CD4-positive, alpha-beta T cell treated with Interleukin-10 for 1 hour (primary cell): ENCODE measurements at places on chromosomes 12 and 14.

DNA sequence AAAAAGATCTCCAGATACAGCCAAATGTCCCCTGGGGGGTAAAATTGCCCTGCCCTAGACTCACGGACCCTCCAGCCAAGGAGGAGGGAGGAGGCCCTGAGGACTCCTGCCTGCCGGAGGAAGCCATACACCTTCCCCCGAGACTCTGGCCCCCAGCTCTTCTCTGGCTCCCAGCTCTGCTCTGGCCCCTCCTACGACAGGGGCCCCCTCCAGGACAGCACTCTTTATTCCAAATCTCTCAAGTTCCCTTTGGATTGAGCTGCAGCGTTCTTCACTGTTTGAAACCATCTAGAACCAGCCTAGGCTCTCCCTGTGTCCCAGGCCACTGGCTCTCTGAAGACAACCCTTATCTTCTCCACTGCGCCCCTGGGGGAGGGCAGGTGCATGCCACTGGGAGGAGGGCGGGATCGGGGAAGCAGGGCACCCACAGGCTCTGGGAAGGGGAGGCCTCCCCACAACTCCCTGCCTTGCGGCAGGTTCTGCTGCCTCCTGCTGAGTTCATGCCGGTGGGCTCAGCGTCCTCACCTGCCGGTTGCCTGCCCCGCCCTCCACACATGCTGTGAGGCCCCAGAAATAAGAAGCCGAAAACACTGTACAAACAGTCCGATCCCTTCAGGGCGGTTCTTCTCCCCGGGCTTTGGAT lies 112.7 kb downstream of the DICER1 start:
- no peak for DNase-seq

GRCh38 chr14:105203701-105204100 lies 22.6 kb upstream of the NUDT14 start:
- no peak for DNase-seq

GRCh38 chr12:131608740-131609690 lies 101.9 kb upstream of the SFSWAP start:
- DNase-seq: peak; percentile 74

GRCh38 chr14:24071836-24072430 lies 571 bp downstream of the CPNE6 start:
- DNase-seq: no peak

- no peak for DNase-seq
Observed at GRCh38 chr12:90653040-90653439, 301.9 kb downstream of the CCER1 start.

DNA sequence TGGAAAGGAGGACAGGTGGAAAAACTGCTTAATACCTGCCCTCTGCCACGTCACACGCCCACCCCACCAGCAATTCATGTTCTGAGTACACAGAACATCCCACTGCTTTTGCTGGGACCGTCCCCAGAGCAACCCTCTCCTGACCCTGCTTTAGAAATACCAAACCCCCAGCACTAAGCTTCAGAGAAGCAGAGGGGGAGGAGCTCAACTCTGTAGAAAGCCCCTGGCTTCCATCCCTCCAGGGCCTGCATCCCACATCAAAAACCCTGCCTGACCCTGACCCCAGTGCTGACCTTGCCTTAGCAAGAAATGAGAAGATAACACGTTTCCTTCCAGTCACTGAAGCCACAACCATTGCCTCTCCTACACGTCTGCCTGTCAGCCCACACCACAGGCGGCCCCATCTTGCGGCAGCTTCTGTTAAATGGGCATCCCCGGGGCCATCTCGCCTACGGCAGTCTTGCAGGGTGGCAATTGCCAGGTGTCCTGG lies 19.7 kb downstream of the VDR start:
- DNase-seq: peak; percentile 60

DNA sequence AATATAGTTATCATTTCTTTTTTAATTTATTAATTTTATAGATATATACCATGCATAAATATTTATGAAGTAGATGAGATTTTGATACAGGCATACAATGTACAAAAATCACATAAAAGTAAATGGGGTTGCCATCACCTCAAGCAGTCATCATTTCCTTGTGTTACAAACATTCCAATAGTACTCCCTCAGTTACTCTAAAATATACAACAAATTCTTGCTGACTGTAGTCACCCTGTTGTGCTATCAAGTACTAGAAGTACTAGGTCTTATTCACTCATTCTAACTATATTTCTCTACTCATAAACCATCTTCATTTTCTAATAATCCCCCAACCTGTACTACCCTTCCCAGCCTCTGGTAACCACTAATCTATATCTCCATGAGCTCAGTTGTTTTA lies 432.6 kb upstream of the SYT1 start:
- DNase-seq: no peak

DNA sequence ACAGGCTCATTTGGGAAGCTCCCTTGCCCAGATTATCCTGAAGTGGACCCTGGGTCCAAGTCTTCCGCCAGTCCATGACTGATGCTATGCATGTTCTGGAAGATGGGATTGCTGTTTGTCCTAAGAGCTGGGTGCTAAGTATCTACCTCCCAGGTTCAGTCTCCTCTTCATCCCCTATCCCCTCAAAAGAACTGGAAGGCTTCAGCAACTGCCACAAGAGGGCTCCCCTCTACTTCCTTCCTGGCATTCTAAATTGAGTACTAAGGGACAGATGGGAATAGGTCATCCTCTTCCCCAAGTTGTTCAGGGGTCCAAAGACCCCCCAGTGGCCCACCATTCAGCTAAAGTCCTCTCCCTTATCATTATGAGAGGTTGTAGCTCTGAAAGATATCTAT lies 9.0 kb upstream of the FKBP11 start:
- DNase-seq: peak; percentile 38

GRCh38 chr12:74818412-74818811 lies 280.8 kb downstream of the ATXN7L3B start:
- DNase-seq: no peak

GRCh38 chr14:62084020-62084419 lies 321.8 kb downstream of the SNAPC1 start:
- no peak for DNase-seq
